ENCODE measurements at places on chromosomes 13 and 19. TPM values are rescaled to one million over a fixed set of nuclear protein-coding genes. Genes with fewer than 3 reads are reported as not detected.

The TBXA2R gene
- polyA plus RNA-seq, result 0.69 TPM

The ACP7 gene
- not detected for polyA plus RNA-seq

The RGS9BP gene
- not detected for polyA plus RNA-seq

The LRRC4B gene
- 2.8 TPM for polyA plus RNA-seq

The KLK11 gene
- not detected for polyA plus RNA-seq

The NLRP5 gene
- not detected for polyA plus RNA-seq

The CPB2 gene
- not detected for polyA plus RNA-seq

The SHC2 gene
- 9.3 TPM for polyA plus RNA-seq

The CLIP3 gene
- polyA plus RNA-seq, result 1.2 TPM

The LGALS4 gene
- polyA plus RNA-seq, result 9,832 TPM

The LRRC63 gene
- polyA plus RNA-seq, result not detected

The ZNF419 gene
- 3.0 TPM for polyA plus RNA-seq

The ELSPBP1 gene
- polyA plus RNA-seq, result not detected

The HDGFL2 gene
- 22.2 TPM for polyA plus RNA-seq

The SIN3B gene
- polyA plus RNA-seq, result 26.1 TPM

The OVOL3 gene
- polyA plus RNA-seq, result not detected

The PVR gene
- 4.6 TPM for polyA plus RNA-seq

The ERVK3-1 gene
- polyA plus RNA-seq, result 23.6 TPM

The INSL3 gene
- 0.85 TPM for polyA plus RNA-seq

The PCP2 gene
- polyA plus RNA-seq, result 1.0 TPM

The ZNF540 gene
- polyA plus RNA-seq, result 0.60 TPM

All from sigmoid colon (tissue), 7 donors.